Activated naive CD4-positive, alpha-beta T cell treated with anti-CD3 and anti-CD28 coated beads, Interleukin-2, amount 10 ng/mL, durations not matched to agents 7 days and 5 days (primary cell): ENCODE measurements at places on chromosomes 3 and 15.

DNA sequence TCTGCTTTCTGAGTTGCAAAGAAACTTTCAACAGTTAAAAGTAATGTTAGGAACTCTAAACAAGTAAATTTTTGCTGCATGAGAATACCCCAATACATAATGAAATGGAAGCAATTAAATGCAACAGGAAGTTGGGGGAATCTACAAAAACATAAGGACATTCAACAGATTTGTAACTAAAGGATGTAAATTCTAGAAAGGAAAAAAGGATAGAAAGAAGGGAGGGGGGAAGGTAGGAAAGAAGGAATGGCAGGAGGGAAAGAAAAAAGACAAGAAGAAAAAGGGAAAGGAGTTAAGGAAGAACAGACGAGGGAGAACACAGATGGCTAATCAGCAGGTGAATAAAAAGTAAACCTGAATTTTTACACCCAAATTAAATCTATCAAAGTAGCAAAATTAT lies 22.3 kb upstream of the ANP32A start:
- no peak overlapping the region for H3K4me3 ChIP-seq
- peaks cover 8% of the 10 kb centered on the region for H3K4me1 ChIP-seq
- H3K27ac ChIP-seq, result no peak overlapping the region
- H3K36me3 ChIP-seq, result no peaks in the 10 kb centered on the region
- no peak for DNase-seq

- H3K27ac ChIP-seq, result no peak overlapping the region
- no peaks in the 10 kb centered on the region for H3K27me3 ChIP-seq
- no peak overlapping the region for H3K4me3 ChIP-seq
- no peaks in the 10 kb centered on the region for H3K4me1 ChIP-seq
- DNase-seq, result no peak
- no peaks in the 10 kb centered on the region for H3K36me3 ChIP-seq
Observed at GRCh38 chr3:132843851-132844553, 121.8 kb upstream of the NPHP3 start.

DNA sequence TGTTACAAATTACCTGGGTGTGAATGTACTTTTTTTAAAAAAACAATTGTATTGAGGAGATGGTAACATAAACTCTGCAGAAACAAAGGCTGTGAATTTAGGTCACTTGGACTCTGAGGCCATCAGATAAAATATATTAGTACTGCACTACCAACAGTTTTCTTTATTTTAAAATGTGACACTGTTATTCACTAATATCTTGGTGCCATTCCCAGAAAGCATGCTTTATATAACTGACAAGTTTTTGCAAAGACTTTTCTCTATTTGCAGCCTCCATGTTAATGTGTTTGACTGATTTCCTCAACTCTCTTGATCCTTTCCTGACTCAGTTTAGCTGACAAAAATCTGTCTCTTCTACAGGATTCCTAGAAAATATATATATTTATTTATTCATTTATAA lies 26.5 kb upstream of the ACTL6A start:
- peaks cover 9% of the 10 kb centered on the region for H3K27me3 ChIP-seq
- H3K27ac ChIP-seq, result no peak overlapping the region
- no peaks in the 10 kb centered on the region for H3K4me1 ChIP-seq
- H3K36me3 ChIP-seq, result no peaks in the 10 kb centered on the region
- no peak overlapping the region for H3K4me3 ChIP-seq
- no peak for DNase-seq

- no peaks in the 10 kb centered on the region for H3K36me3 ChIP-seq
- no peaks in the 10 kb centered on the region for H3K4me1 ChIP-seq
- no peak overlapping the region for H3K27ac ChIP-seq
- H3K4me3 ChIP-seq, result no peak overlapping the region
- peaks cover 8% of the 10 kb centered on the region for H3K27me3 ChIP-seq
Observed at GRCh38 chr3:59308001-59308400, 258.2 kb upstream of the CFAP20DC start.

GRCh38 chr3:98326105-98326893 lies 27.4 kb upstream of the OR5K4 start:
- no peak overlapping the region for H3K27ac ChIP-seq
- DNase-seq, result no peak
- peaks cover 19% of the 10 kb centered on the region for H3K4me1 ChIP-seq
- H3K36me3 ChIP-seq, result no peaks in the 10 kb centered on the region
- H3K4me3 ChIP-seq, result no peak overlapping the region

DNA sequence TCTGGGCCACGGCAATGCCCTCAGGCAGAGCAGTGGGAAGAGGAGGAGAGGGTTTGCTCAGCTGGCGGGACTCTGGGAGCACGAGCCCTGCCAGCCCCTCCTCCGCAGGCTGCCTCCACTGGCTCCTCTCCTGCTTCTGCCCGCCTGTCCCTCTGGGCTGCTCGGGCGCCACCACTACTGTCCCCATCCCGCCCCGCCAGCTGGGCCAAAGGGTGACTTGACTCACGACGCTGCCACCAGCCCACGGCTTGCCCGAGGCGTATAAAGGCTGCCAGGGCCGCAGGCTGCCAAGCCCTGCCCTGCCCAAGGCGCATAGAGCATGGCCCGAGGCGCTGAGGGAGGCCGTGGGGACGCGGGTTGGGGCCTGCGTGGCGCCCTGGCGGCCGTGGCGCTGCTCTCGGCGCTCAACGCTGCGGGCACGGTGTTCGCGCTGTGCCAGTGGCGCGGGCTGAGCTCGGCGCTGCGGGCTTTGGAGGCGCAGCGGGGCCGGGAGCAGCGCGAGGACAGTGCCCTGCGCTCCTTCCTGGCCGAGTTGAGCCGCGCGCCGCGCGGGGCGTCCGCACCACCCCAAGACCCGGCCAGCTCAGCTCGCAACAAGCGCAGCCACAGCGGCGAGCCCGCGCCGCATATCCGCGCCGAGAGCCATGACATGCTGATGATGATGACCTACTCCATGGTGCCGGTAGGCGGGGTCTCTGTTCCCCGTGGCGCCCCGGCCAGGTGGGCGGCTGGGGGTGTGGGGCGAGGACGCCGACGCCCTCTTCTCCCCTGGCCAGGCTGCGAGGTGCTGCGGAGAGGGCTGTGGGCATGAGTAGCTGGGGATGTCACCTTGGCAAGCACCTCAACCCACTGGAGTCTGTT lies at the start of gene GLDN:
GLDN (plus strand) TSS at position 290 of the 861 bp plus-strand sequence; CDS start at position 320, 30 bp downstream.
- no peak for DNase-seq
- H3K4me3 ChIP-seq, result no peak within 1 kb of the TSS
- H3K27ac ChIP-seq, result no peak within 1 kb of the TSS

GRCh38 chr15:50138391-50138790 lies 19.4 kb upstream of the ATP8B4 start:
- H3K36me3 ChIP-seq, result no peaks in the 10 kb centered on the region
- DNase-seq, result no peak
- H3K4me3 ChIP-seq, result no peak overlapping the region
- H3K4me1 ChIP-seq, result peaks cover 14% of the 10 kb centered on the region
- no peak overlapping the region for H3K27ac ChIP-seq

DNA sequence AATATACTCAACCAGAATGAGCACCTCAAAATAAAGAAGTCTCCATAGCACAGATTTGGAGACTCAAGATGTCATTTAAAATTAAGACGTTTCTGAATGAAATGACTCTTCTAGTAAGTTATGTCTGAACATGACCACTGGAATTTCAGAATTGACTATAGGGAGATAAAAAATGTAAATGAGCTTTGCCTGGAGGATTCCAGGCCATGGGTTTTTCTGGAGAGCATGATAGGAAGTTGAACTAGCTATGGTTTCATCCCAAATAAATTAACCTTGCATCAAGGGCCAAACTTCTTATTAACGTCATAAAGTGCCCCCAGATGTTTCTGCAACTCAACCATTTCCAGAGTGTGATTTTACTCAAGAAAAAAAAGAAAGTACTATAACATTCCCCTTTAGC lies 222.6 kb upstream of the NR2F2 start:
- no peak for DNase-seq
- no peak overlapping the region for H3K4me3 ChIP-seq
- no peaks in the 10 kb centered on the region for H3K27me3 ChIP-seq
- H3K36me3 ChIP-seq, result no peaks in the 10 kb centered on the region

DNA sequence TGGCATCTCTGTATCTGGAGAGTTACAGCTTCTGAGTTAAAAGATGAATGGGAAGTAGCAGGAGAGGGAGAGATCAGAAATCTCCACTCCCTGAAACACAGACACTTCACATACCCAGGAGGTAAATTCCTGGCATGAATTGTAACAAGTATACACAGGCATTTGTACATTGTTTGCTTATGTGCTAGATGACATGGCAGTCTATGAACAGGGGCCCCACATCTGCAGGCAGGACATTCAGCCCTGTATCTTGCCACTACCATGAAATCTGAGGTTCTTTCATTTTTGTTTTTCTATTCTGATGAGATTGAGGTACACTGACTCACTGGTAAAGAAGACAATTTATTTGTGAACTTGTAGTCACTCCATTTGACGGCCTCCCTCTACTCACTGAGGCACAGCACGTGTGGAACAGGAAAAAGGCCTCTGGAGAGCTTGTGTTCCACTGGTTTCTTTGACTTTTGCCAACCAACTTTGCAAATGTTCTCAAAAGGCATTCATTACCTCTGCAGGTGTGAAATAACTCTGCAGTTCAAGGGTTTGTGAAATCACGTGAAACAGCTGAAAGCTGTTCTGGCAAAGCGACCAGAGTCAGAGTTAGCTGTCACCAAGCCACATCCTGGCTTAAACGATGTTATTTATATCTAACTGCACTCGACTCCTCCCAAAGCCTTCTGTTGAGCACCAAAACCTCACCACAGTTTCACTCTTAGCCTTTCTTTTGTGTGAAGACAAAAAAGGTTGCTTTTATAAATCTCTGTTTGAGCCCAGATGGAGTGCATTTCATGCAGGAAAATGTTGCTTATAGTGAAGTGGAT lies 401.3 kb upstream of the CFAP20DC start:
- peak overlapping the region; percentile 53 for H3K4me3 ChIP-seq
- H3K4me1 ChIP-seq, result peaks cover 74% of the 10 kb centered on the region
- DNase-seq, result peak; percentile 82

DNA sequence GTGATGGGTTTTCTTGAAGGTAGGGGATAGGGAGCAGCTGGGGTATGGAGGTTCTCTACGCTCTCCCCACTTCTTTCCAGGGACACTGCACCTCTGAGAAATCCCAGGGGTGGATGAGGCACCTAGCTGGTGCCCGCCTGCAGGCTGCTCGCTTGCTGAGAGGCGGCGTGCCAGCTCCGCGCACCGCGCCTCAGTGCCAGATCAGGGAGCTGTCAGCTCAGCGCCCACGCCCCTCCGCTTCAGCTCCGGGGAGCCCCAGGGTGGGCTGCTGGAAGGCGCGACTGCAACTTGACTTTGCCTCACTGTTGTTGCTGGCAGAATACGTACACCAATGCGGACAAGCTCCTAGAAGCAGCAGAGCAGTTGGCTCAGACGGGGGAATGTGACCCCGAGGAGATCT lies 345.7 kb upstream of the UMPS start:
- H3K4me3 ChIP-seq, result no peak overlapping the region
- no peak for DNase-seq
- H3K36me3 ChIP-seq, result no peaks in the 10 kb centered on the region
- H3K4me1 ChIP-seq, result no peaks in the 10 kb centered on the region

DNA sequence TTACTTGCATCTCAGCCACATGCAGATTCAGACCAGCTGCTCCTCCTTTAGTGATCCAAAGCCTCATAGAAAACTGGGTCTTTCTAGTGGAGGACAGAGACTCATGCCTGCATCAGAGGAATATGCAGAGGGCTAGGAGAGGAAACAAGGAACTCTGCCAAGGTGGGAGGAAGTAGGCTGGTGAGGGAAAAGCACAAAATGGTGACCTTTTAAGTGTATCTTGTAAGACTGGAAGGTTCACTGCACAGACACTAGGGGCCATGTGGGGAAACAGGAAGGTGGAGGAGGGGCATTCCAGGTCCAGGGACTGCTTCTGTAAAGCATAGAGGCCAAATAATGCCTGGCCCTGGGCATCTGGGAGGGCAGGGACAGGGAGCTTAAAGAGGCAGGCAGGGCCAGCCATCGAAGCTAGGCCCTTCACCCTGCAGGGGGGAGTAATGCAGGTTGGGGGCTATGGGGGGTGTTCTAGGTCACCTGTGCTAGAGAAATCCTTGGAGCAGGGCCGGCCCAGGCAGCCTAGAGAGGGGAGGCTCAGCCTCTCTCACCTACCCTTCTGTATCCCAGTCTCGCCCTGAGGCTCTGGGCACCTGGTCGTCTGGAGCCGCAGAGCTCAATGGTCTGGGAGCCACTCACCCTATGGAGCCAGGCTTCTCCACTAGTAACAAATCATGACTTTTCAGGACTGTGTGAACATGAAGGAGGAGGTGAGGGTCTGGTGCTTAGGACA lies 117.7 kb downstream of the DNAJB8 start:
- H3K4me3 ChIP-seq, result no peak overlapping the region
- no peak for DNase-seq
- no peaks in the 10 kb centered on the region for H3K27me3 ChIP-seq
- no peak overlapping the region for H3K27ac ChIP-seq

GRCh38 chr3:43285644-43286043 lies 696 bp upstream of the SNRK start:
- peak overlapping the region; percentile 97 for H3K27ac ChIP-seq
- peaks cover 31% of the 10 kb centered on the region for H3K4me1 ChIP-seq
- H3K27me3 ChIP-seq, result peaks cover 15% of the 10 kb centered on the region
- peaks cover 29% of the 10 kb centered on the region for H3K36me3 ChIP-seq
- H3K4me3 ChIP-seq, result peak overlapping the region; percentile 94
- DNase-seq, result no peak

DNA sequence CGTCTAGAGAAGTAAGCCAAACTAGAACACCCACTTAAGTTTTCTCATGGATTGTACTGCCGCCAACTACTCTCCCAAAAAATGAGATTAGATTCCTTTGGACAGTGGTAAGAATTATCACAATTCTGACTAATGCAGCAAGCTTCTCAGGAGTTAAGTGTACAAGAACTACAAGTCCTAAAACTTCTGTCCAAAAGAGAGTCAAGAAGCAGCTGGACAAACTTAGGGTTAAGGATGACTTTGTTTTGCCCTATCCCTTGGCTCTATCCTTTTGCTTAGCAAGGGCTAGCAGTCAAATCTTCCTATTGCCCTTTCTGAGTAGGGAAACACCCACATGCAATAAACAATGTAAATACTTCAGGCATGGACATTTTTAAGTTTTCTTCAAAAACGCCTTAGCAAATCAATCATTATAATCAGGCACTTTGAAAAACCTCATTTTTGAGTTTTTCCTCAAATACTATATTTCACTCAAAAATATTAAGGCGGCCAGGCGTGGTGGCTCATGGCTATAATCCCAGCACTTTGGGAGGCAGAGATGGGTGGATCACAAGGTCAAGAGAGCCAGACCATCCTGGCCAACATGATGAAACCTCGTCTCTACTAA lies 19.5 kb downstream of the RAF1 start:
- peaks cover 15% of the 10 kb centered on the region for H3K36me3 ChIP-seq
- no peak overlapping the region for H3K27ac ChIP-seq
- H3K4me3 ChIP-seq, result no peak overlapping the region

GRCh38 chr15:58285921-58286278 lies 145.9 kb upstream of the LIPC start:
- peaks cover 13% of the 10 kb centered on the region for H3K4me1 ChIP-seq
- no peak overlapping the region for H3K4me3 ChIP-seq
- H3K27ac ChIP-seq, result no peak overlapping the region
- peaks cover 7% of the 10 kb centered on the region for H3K27me3 ChIP-seq
- no peak for DNase-seq
